ENCODE measurements at places on chromosomes 5 and 9. TPM values are rescaled to one million over a fixed set of nuclear protein-coding genes. Genes with fewer than 3 reads are reported as not detected.

Gene F12
- polyA plus RNA-seq, result 0.27 TPM

GRCh38 chr9:15295761-15296405 is 11.1 kb downstream of the TTC39B start:
- DNase-seq, result no peak

Gene CSF1R
- 4.5 TPM for polyA plus RNA-seq

Gene ADAMTSL1
- 1.2 TPM for polyA plus RNA-seq

GRCh38 chr5:135492319-135492626 is 40.1 kb upstream of the TIFAB start:
- DNase-seq, result no peak

DNA sequence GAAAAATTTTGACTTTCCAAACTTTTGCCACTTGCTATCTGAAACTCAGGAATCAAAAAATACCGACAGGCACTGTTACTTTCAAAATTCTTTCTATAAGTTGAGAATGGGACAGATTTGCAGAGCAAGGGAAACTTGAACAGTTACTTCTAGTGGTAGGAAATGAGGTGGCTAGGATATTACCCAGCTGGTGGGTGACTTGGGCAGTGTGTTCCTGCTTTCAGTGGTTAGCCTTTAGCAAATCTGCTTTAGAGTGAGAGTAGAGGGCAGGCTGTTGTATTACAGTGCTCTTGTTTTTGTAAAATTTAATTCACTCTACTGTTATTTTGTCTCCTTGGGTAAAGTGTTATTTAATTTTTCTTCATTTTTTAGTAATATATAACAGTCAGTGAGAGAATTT is 40.2 kb upstream of the ROPN1L start:
- DNase-seq, result no peak

All from right cardiac atrium (tissue), 5 donors.